ENCODE measurements at places on chromosomes 13 and 19.

GRCh38 chr19:1758959-1759903 is 5.9 kb downstream of the ONECUT3 start:
- no peak for DNase-seq

GRCh38 chr19:45168767-45169351 is 8.1 kb upstream of the NKPD1 start:
- DNase-seq: no peak

DNA sequence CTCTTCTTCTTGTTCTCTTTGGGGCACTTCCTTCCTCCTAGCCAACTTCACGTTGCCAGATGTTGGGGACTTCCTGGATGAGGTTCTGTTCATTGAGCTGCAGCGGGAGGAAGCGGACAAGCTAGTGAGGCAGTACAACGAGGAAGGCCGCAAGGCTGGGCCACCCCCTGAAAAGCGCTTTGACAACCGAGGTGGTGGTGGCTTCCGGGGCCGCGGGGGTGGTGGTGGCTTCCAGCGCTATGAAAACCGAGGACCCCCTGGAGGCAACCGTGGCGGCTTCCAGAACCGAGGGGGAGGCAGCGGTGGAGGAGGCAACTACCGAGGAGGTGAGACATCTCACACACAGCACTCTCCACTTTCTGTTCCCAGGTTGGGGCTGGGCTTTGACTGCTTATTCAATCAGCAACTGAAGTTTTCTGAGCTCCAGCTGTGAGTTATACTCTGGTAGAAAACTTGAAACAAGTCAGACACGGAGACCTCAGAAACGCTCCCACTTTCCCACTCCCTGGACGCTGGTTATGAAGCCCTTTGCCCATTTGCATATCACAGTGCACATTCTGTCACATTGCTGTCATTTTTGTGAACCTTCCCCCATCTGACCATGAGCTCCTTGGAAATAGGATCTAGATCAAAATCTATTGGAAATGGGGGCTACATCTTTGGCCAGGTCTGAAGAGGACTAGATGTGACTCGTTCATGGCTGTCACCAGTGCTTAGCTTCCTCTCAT is 7.2 kb upstream of the CCDC97 start:
- no peak for DNase-seq

DNA sequence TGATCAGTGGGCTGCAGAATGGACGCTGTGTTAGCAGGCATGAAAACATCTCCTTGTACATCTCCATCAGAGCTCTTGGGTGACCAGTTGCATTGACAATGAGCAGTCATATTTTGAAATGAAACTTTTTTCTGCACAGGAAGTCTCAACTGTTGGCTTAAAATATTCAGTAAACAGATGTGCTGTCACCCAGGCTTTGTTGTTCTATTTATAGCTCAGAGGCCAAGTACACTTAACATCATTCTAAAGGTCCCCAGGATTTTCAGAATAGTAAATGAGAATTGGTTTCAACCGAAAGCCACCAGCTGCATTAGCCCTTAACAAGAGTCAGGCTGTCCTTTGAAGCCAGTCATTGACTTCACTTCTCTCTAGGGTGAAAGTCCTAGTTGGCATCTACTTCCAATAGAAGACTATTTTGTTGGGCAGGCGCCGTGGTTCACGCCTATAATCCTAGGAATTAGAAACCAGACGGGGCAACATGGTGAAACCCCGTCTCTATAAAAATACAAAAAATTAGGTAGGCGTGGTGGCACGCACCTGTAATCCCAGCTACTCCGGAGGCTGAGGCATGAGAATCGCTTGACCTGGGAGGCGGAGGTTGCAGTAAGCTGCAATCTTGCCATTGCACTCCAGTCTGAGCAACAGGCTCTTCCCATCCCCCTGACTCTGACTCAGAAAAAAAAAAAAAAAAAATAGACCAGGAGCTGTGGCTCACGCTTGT is 7.9 kb upstream of the PDE4A start:
- no peak for DNase-seq

- no peak for DNase-seq
Measured at GRCh38 chr13:109517517-109517916, 268.9 kb downstream of the IRS2 start.

DNA sequence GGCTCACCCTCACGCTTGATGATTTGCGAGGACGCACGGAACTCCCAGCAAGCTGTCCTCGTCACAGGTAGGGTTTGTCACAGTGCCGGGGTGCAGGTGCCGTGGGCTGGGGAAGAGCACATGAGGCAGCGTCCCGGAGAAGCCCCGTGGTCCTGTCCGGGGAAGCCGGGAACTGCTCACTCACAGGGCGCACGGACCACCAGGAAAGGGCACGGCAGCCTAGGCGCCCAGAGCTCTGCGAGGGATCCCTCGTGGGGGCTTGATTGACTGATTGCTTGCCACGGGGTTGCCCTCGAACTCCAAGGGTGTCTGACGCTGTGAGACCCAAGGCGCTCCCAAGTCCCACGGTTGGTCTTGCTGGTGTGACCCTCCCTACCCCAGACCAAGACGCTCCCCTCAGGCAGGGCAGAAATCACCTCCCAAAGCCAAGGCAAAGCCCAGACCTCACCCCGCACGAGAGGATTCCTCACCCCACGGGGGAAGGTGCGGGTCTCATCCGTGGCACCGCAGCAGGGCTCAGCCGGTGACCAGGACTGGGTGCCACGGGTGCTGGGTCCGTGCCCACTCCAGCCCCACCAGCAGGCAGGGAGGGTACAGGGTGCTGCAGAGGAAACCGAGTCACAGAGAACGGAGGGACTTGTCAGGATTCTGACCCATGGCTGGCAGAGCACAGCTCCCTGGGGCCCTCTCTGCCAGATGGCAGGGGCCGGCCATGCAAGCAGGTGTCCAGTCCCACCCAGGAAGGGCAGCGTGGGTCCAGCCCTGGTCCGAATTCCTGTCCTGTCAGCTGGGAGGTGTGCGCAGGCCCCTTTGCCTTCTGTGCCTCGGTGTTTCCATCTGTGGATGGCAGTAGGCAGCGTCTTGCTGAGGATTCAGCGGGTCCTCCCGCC is 7.7 kb downstream of the C2CD4C start:
- no peak for DNase-seq

- peak; percentile 16 for DNase-seq
Measured at GRCh38 chr19:3606690-3607289, at the start of gene TBXA2R. Gene TBXA2R (minus strand): TSS chr19:3606875. CDS start chr19:3600634, 6,241 bp downstream.

DNA sequence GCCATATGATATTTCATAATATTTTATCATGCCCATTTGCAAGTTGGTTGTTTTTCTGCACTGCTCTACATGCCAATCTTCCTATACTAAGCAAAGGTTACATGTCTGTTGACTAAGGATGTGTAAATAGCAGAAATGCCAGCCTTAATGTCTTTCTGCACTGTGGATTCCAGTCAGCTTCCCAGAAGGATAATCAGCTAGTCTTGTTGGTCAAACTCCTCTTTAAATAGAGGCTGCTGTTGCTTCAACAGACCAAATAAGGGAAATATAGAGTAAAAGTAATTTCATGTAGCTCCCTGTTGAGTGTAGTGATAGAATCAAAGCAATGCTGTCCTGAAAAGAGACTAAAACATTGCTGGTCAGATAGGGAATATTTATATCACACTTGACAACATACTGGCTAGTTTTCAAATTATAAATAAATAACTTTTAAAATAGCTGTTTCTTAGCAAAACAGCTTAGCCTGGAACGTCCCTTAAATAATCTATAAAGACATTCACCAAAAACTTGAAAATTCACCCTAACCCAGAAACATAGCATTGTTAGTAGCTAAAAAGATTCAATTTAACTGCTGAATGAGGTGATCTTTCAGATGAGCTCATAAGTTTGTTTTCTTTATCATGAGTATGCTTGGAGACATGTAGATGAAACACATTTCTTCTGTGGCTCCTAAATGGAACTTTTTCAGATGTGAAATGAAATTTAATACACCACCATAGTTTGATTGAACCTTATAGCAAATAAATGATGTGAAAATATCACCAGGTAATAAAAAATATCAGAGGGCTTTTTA is 56.6 kb downstream of the FRY start:
- DNase-seq: no peak

DNA sequence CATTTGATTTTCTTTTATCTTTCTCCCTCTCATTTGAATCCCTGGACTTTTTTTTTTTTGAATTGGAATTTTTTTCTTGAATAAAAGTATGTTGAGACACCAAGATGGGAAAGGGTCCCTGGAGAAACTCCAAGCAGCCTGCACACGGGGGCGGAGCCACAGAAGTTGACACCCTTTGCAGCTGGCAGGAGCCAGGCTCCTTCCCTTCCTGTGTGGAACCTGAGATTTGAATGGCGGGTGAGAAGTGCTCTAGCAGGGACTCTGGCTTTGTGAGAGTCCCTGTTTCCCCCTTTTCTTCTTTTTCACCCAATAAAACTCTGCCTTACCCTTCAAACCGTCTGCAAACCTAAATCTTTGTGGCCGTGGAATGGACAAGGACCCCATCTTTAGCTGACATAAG is 1381.0 kb upstream of the MIR17HG start:
- DNase-seq: no peak

- DNase-seq: no peak
Measured at GRCh38 chr19:5498830-5499550, 43.8 kb downstream of the ZNRF4 start.

GRCh38 chr13:42125046-42125445 is 76.6 kb downstream of the DGKH start:
- DNase-seq: no peak

GRCh38 chr19:48896191-48896720 is 2.3 kb downstream of the TULP2 start:
- peak; percentile 15 for DNase-seq

DNA sequence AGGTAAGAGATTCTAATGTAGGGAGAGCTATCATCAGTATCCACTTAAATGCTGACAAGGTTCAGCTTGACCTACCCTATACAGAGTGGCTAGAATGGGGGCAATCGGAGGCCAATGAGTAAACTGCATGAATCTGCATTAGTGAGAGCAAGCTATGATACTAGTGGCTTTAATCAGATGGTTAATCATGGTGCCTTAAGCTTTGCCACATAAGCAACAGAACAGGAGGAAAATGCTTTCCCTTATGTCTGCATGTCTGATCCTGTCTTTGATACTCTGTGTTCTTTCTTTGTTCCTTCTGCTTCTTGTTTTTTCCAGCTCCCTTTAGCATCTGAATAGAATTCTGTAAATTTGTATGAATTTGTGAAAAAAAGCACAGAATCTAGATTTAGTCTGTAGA is 91.1 kb downstream of the WDFY2 start:
- DNase-seq: no peak

GRCh38 chr13:62085337-62086229 is 669.9 kb upstream of the PCDH20 start:
- no peak for DNase-seq

DNA sequence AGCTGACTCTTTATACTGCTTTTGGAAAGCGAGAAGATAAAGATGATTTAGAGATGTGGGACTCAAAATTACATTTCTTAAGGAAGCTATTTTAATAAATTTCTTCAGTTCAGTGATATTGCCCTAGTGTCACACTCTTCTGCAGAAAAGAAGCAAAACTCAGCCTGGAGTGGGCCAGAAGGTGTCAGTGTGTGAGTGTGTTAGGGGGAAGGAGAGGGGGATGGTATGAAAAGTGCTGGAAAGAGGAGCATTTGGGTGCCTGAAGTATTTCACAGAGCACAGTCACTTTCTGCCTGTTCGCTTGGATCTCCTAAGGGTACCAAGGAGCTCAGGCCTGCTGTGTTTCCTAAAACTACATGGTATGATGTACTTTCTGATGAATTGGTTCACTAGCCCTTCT is 84.5 kb upstream of the FRY start:
- DNase-seq: no peak

GRCh38 chr13:45690636-45691035 is 11.5 kb upstream of the CBY2 start:
- no peak for DNase-seq

DNA sequence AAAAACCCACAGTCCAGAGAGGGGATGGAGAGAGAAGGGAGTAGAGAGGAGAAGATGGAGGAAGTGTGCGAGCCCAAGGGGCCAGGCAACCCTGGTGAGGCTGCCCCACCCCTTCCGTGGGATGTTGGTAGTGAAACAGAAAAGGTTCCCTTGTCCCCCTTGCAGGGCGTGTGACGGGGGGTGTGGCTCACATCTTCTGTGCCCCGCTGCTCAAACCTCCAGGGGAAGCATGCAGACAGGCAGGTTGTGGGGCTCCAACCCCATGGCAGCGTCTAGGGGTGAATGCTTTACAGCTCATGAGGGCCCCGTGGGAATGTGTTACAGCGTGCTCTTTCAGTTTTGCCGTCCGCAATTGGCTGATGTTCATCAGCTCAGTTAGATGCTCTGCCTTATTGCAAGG is 14.7 kb upstream of the EVI5L start:
- DNase-seq: no peak

DNA sequence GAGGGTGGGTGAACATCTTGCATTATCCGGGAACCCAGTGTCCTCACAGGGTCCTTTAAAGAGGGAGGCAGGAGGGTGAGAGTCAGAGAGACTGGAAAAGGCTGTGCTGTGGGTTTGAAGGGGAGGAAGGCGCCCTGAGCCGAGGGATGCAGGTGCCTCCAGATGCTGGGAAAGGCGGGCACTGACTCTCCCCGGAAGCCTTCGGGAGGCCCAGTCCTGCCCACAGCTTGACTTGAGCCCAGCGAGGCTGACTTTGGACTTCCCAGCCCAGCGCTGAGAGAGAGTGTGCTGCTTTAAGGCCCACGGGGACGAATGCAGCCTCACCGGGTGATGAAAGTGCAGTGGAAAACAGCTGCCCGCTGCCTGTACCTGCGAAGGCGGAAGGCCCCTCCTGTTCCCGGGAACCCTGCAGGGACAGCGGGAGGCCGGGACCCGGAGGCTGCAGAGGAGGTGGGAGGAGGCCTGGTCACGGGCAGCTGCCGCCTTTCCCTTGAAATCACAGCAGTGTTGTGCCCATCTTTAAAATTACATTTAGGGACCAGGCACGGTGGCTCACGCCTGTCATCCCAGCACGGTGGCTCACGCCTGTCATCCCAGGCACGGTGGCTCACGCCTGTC is 16.1 kb downstream of the REXO1 start:
- DNase-seq: no peak

DNA sequence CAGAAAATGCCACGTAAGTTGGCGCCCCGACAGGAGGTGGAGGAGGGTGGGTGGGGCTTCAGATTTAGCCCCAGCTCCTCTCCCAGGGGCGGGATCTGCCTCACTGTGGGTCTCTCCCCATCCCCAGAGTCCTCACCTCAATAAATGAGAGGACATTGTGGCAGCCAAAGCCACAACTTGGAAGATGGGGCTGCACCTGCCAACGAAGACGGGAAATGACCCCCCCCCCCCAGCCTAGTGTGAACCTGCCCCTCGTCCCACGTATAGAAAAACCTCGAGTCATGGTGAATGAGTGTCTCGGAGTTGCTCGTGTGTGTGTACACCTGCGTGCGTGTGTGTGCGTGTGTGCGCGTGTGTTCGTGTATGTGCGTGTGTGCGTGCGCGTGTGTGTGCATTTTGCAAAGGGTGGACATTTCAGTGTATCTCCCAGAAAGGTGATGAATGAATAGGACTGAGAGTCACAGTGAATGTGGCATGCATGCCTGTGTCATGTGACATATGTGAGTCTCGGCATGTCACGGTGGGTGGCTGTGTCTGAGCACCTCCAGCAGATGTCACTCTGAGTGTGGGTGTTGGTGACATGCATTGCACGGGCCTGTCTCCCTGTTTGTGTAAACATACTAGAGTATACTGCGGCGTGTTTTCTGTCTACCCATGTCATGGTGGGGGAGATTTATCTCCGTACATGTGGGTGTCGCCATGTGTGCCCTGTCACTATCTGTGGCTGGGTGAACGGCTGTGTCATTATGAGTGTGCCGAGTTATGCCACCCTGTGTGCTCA is 1.5 kb upstream of the TRAPPC5 start:
- peak; percentile 53 for DNase-seq
